ENCODE measurements at places on chromosomes 3 and 15. TPM values are rescaled to one million over a fixed set of nuclear protein-coding genes. Genes with fewer than 3 reads are reported as not detected.
A peak's percentile ranks its signal among the peaks of the same experiment; 100 is the strongest.

The COL7A1 gene
- total RNA-seq = 140 TPM

The NR2E3 gene
- total RNA-seq = 0.97 TPM

The HDDC3 gene
- 9.5 TPM for total RNA-seq

The TM6SF1 gene
- 1.7 TPM for total RNA-seq

The GABRB3 gene
- total RNA-seq = 2.2 TPM

The PLA2G4E gene
- total RNA-seq = not detected

The KLHL40 gene
- not detected for total RNA-seq

The GMNC gene
- total RNA-seq = 0.97 TPM

The FBXL2 gene
- total RNA-seq = 16.8 TPM

- no peak for DNase-seq
Observed at GRCh38 chr3:123082370-123083065, 15.7 kb downstream of the PDIA5 start.

DNA sequence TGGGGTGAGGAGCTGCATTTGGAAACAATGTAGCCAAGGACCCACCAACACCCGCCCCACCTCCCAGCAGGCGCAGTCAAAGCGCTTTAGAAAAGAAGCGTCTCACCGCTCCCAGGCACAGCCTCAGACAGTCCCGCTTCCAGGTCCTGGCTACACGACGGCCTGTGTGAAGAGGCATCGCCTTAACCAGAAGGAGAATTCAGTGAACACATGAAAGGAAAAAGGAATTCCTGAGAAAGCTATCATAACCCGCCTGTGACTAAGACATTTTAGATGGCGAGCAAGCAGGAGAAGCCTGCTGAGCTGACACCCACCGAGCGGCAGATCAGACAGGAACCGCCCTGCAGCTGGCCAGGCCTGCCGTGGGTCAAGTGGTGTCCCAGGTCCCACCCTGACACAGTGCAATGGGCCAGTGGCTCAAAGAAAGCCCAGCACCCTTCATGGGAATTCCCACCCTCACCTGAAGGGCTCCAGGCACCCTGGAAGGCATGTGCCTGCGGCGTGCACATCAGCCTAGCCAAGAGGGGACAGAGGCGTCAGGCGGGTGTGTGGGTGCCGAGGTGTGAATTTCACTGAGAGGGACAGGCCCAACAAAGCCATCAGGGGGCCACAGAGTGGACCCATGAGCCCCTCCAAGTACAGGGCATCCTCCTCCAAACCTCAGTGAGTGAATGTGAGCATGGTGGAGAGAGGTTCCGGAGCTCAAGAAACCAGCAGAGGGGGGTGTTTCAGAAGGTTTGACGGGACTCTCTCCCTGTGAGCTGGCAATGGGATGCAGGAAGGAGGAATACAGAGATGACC lies 144.8 kb downstream of the NSMCE3 start:
- DNase-seq = no peak

GRCh38 chr3:115160295-115160694 lies 13.2 kb upstream of the ZBTB20 start:
- no peak for DNase-seq

GRCh38 chr3:134827213-134827612 lies 32.2 kb downstream of the EPHB1 start:
- no peak for DNase-seq

DNA sequence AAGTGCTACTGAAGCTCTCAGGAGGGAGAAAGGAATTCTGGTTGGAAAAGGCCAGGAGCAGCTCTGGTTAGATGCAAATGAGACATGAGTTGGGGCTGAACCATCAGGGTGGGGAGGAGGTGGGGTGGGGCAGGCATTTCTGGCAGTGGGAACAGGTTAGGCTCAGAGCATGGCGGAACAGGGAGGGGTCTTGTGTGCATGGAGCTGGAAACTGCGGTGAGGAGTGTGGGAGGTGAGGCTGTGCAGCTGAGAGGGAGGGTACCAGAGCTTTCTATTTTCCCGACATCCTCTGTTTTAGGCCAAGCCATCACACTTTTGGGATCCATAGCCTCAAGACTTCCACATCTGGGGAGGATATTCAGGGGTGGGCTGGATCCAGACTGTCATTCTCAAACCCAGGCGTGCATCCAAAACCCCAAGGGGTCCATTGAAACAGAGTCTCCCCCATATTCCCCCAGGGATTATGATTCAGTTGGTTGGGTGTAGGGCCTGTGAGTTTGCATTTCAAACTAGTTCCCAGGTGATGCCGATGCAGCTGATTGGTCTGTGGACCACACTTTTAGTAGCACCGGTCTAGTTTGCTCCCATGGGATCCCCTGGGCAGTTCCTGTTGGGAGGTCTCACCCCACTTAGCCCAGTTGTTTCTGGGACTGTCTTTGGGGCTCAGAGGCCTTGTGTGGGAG lies 100.9 kb upstream of the TLE3 start:
- no peak for DNase-seq

- DNase-seq = peak; percentile 50
Observed at GRCh38 chr15:63420333-63420747, 38.7 kb upstream of the CA12 start.

- DNase-seq = peak; percentile 1
Observed at GRCh38 chr3:62873761-62874710, 1.2 kb downstream of the CADPS start.

GRCh38 chr3:36447061-36447460 lies 66.8 kb downstream of the STAC start:
- no peak for DNase-seq

DNA sequence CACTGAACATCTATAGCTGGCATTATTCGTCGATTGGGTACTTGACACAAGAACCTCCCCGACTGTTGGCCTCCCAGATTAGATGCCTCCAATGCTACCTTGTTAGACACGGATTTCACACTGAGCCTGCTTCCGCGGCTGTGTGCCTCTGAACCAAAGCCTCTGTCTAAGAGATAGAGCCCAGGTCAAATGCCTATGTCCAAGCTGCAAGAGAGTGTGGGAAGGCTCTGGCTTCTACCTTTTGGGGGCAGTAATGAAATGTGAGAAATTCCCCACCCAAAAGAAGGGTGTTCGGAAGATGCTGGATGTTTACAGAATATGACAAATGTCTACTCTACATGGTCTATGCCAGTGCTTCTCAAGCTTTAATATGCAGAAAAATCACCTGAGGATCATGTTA lies 2.0 kb upstream of the RPUSD2 start:
- peak; percentile 22 for DNase-seq

DNA sequence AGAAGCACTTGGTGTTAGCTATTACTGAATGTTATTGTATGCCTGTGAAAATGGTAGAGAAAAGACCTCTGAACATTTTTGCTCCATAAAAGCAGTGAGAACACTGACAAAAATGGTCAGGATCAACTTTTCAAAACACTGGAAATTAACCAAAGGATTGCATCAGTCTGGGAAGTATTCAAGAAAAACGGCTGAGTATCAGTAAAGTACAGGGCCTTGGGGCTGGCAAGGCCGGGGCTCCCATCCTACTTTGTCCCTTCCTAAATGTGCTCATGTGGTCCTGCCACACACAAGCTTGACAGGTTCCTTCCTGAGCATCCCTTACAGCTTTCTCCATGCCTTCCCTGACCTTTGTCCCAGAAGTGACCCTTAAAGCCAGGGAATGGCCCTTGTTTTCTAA lies 84.0 kb downstream of the CFAP20DC start:
- DNase-seq = peak; percentile 60

- DNase-seq = peak; percentile 37
Observed at GRCh38 chr15:95105229-95105628, 873.9 kb downstream of the MCTP2 start.

GRCh38 chr3:64037084-64037483 lies 13.8 kb upstream of the PSMD6 start:
- no peak for DNase-seq

- DNase-seq = peak; percentile 39
Observed at GRCh38 chr3:30779686-30780287, 114.7 kb downstream of the GADL1 start.

DNA sequence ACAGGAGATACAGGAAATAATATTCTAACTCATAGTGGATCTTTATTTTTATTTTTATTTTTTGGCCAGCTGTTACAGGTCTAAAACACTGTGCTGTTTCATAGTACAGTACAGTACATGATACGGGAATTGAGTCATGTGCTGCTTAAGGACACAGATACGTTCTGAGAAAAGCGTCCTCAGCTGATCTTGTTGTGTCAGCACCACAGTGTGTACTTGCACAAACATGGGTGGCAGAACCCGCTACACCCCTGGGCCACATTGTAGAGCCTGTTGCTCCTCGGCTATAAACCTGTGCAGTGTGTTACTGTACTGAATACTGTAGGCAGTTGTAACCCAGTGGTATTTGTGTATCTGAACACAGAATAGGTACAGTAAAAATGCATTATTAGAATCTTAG lies 183.4 kb downstream of the OR4M2 start:
- DNase-seq = peak; percentile 12
